Upper lobe of left lung (tissue), 6 donors: ENCODE measurements at places on chromosomes 11 and 22.

DNA sequence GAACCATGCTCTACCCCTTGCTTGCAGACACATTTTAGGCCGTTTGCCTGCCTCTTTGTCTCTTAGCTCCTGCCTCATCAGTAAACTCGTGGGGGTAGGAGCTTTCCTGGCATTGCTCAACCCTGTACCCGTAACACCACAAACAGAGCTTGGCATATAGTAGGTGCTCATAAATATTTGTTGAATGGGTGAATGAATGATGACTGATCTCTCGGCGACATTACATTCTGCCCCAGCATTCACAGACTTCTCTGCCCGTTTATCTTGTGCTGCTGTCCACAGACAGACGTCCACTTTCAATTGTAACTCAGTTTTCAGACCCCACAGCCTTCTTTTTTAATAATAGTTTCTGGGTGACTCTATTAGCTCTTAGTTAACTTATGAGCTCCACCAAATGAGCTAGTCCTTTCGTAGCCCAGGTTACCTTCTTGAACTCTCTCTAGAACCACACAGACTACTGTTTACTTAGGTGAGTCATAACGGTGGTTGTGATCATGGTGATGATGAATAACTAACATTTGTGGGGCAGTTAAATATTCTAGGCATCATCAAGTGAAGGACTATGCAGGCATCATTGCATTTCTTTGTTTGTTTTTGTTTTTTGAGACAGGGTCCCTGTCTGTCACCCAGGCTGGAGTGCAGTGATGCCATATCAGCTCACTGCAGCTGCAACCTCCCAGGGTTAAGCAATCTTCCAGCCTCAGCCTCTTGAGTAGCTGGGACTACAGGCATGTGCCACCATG, 188.4 kb downstream of the ADAMTS15 start:
- no peaks in the 10 kb centered on the region for H3K27me3 ChIP-seq
- no peaks in the 10 kb centered on the region for H3K36me3 ChIP-seq
- DNase-seq, result no peak
- H3K4me1 ChIP-seq, result peaks cover 11% of the 10 kb centered on the region

- H3K36me3 ChIP-seq, result peaks cover 4% of the 10 kb centered on the region
- H3K4me1 ChIP-seq, result peaks cover 5% of the 10 kb centered on the region
- no peaks in the 10 kb centered on the region for H3K27me3 ChIP-seq
- no peak overlapping the region for H3K27ac ChIP-seq
- no peak for DNase-seq
Observed at GRCh38 chr22:40519284-40519947, 117.1 kb downstream of the MRTFA start.

DNA sequence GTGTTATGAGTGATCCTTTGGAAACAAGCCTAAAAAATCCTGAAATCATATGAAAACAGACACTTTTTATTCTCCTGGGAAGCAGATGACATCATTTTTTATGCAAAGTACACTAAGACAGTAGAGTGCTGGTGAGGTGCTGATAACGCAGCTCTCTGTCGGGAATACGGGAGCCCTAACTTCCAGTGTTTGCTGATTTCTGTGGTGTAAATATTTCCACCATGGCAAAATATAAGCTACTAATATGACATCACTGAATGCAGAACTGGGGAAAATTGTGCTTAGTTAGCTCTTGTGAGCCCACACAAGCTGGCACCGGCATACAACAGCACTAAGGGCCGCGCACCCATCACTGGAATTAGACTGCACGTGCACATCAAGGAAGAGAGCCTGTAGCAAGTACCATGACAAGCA, 82.6 kb downstream of the FAM76B start:
- no peaks in the 10 kb centered on the region for H3K36me3 ChIP-seq
- H3K27ac ChIP-seq, result no peak overlapping the region
- DNase-seq, result no peak
- no peaks in the 10 kb centered on the region for H3K27me3 ChIP-seq
- H3K4me1 ChIP-seq, result peaks cover 9% of the 10 kb centered on the region

DNA sequence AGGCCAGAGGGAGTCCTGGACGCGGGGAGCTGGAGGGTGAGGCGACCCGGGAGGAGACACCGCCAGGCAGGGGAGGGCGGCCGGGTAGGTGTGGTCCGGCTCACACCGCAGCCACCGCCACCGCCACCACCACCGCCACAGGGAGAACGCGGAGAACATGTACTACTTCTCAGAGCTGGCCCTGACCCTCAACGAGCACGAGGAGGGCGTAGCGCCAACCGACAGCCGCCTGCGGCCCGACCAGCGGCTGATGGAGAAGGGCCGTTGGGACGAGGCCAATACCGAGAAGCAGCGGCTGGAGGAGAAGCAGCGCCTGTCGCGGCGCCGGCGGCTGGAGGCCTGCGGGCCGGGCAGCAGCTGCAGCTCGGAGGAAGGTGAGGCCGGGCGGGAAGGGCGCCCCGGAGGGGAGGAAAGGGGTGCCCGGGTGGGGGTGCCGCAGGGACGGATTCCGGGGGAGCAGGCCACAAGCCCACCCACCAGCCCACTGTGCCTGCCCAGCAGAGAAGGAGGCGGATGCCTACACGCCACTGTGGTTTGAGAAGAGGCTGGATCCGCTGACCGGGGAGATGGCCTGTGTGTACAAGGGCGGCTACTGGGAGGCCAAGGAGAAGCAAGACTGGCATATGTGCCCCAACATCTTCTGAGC, 62.8 kb downstream of the MORC2 start:
- DNase-seq, result no peak
- H3K4me3 ChIP-seq, result no peak overlapping the region
- H3K36me3 ChIP-seq, result peaks cover 5% of the 10 kb centered on the region
- H3K4me1 ChIP-seq, result no peaks in the 10 kb centered on the region
- H3K27me3 ChIP-seq, result no peaks in the 10 kb centered on the region

DNA sequence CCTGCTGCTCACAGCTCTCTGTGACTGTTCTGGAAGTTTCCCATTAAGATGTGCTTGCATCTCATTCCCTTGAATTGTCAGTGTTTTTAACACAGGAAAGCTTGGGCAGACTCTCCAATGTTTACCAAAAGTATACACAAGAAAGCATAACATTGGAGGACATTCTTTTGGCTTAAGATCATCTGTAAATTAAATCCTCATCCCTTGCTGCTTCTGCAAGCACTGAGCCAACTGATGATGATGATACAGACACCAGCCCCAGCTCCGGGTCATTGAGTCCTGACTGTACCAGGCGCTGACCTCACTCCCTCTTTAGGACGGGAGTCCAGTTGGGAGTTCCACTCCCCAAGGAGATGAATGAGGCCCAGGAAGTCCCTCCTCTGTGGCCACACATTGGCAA, 23.8 kb downstream of the CD82 start:
- H3K4me1 ChIP-seq, result peaks cover 31% of the 10 kb centered on the region
- H3K4me3 ChIP-seq, result no peak overlapping the region
- no peaks in the 10 kb centered on the region for H3K27me3 ChIP-seq
- peaks cover 23% of the 10 kb centered on the region for H3K36me3 ChIP-seq

DNA sequence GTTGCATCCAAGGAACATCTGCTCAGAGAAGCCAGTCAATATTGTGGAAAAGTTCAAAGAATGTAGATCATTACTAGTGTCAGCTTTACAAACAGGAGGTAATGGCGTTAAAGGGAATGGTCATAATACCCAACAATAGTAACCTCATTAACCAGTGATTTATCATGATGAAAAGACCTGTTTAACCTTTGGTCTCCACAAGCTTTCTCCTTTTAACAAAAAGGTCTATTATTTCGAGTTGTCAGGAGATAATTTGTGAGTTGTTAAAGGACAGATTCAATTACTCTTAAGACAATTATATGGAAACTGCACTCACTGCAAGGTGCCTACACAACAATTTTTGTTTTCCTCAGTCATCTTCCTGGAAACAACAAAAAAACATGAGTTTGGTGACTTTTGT, 73.8 kb upstream of the HTATIP2 start:
- no peak overlapping the region for H3K4me3 ChIP-seq
- H3K36me3 ChIP-seq, result no peaks in the 10 kb centered on the region
- no peaks in the 10 kb centered on the region for H3K27me3 ChIP-seq
- no peak overlapping the region for H3K27ac ChIP-seq

GRCh38 chr11:121870206-121871045, 245.6 kb downstream of the BLID start:
- no peak for DNase-seq
- no peak overlapping the region for H3K27ac ChIP-seq
- H3K4me1 ChIP-seq, result peaks cover 4% of the 10 kb centered on the region
- no peak overlapping the region for H3K4me3 ChIP-seq

GRCh38 chr11:29166306-29166705, 850.5 kb downstream of the KCNA4 start:
- no peaks in the 10 kb centered on the region for H3K27me3 ChIP-seq
- no peaks in the 10 kb centered on the region for H3K4me1 ChIP-seq
- H3K4me3 ChIP-seq, result no peak overlapping the region
- H3K27ac ChIP-seq, result no peak overlapping the region
- DNase-seq, result no peak
